ENCODE measurements at places on chromosomes 5 and 9.
A peak's percentile ranks its signal among the peaks of the same experiment; 100 is the strongest.

DNA sequence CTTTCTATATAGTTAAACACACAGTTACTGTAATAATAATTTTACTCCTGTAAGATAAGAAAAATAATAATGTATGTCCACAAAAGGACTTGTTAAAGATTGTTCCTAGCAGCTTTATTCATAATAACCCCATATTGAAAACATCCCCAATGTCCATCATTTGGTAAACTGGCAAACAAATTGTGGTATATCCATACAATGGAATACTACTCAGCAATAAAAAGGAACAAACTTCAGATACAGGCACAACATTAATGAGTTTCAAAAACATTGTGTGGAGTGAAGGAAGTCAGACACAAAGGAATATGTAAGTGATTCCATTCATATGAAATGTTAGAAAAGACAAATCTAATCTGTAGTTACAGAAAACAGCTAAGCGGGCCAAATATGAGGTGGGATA, 1.9 kb upstream of the MEGF10 start:
- DNase-seq = no peak

- DNase-seq = no peak
Observed at GRCh38 chr9:5278486-5278885, 26.0 kb downstream of the RLN2 start.

DNA sequence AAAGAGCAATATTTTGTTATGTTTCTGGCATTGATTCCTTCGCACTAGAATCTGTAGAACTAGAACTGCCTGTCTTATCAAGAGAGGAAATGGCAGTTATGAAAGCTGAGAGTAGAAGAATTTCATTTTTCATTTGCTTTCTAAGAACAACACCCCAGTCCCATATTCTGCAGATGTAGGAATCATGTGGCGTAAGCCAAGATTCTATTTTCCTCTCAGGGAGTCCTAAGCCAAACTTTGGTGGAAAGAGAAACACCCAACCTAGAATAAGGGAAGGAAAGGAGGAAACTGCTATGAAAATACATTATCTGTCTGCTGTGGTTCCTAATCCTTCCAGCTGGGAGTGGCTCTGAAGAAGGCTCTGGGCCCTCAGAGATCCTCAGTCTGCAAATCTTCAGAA, 1176.9 kb upstream of the C9orf72 start:
- DNase-seq = no peak

DNA sequence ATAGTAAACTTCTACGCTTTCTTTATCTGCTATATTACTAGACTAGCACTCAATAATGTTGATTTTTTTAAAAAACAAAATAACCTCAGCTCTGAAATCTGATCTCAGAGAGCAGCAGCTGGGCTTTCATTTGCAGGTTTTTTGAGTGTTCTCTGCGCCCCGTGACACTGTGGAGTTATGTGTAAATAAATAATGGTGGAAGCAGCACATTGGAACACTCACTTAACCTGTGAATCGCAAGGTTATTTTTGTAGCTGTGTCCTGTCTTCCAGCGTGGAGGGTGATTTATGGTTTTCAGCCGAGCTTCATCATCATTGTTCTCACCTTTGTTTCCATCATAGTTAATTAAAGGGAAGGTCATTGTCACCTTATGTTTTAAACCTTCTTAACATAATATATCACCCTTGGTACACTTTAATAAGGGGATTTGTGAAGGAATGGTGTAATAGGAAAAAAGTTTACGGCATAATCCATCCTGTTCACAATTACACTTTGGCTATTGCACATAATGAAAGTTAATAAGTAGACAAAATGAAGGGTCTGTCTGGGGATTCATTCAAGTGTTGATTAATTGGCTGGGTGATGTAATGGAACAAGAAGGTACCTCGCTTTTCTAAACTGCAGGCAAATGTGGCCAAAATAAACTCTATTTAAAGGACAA, 493.3 kb upstream of the ADAMTS16 start:
- peak; percentile 64 for DNase-seq

GRCh38 chr5:77463905-77464304, 28.2 kb downstream of the WDR41 start:
- DNase-seq = no peak

GRCh38 chr5:91028499-91028956, 354.6 kb downstream of the ARRDC3 start:
- DNase-seq = no peak

DNA sequence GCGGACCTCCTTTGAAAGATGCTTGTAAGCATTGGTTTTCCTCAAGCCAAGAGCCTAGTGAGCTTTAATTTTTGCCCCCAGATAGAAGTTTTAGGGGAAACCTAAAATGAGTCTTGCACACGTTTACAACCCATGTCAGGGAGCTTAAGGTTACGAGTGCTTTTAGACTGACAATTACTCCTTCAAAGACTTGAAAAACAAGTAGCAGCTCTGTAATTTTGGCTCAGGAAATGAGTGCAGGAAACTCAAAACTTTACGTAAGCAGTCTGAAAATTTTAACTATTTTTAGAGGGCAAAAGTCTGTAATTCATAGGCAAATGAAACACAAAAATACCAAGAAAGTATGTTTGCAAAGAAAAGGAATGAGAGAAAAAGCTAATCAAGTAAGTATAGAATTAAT, 36.8 kb downstream of the UBE2QL1 start:
- DNase-seq = no peak

- no peak for DNase-seq
Observed at GRCh38 chr5:39055768-39056398, 18.3 kb downstream of the RICTOR start.

DNA sequence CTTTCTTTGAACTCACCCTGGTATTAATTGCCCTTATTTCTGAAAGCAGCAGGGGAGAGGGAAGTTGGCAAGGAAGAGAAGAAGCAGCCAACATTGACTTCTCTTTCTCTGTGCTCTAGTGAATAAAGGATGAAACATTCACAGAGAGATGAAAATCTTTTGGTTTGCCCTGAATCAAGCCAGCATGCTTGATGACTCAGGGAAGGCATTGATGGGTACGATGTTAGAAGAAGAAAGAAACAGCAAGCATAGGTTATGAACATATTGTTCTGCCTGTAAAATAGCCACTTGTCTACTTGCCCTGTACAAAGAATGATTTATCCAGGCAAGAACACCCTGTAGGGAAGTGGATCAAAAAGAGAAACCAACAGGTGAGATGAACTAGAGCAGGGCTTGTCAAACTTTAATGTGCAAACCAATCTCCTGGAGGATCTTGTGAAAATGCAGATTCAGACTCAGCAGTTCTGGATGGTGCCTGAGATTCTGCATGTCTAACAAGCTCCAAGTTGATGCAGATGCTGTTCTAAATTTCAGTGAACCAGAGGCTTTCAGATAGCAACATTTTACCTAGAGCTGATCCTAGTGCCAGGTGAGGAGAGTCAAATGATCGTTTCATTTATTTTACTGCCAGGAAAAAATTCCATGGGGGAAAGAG, 586.6 kb upstream of the TLE4 start:
- DNase-seq = peak; percentile 69

DNA sequence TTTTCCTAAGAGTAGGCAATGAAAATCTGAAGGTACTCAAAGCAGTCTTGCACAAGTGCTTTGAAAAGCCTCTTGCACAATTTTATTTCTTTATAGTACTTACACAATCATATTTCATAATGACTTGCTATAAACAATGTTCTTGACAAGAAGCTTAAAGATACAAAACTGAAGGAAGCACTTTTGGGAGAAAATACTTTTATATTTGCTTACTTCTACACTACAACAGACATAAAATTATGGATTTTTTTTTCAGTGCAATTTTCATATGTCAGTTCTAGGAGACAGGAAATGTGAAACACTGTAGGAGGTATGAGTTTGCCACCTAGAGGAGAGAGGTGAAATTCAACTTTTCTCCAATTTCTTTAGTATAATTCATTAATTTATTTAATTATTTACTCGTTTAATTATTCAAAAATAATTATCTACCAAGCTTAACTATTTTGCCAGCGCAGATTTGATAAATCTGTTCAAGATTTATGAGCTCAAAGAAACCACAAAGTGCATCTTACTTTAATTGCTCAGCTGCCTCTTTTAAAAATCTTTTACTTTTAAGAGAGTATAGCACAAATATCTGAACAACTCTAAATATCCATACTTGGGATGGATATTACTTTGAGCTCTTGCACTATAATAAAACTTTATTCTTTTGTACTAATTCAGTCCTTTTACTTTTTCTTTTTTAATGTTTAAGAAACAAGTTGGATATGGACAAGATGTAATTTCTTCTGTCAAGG, 29.0 kb upstream of the CDKN2B start:
- DNase-seq = peak; percentile 39

DNA sequence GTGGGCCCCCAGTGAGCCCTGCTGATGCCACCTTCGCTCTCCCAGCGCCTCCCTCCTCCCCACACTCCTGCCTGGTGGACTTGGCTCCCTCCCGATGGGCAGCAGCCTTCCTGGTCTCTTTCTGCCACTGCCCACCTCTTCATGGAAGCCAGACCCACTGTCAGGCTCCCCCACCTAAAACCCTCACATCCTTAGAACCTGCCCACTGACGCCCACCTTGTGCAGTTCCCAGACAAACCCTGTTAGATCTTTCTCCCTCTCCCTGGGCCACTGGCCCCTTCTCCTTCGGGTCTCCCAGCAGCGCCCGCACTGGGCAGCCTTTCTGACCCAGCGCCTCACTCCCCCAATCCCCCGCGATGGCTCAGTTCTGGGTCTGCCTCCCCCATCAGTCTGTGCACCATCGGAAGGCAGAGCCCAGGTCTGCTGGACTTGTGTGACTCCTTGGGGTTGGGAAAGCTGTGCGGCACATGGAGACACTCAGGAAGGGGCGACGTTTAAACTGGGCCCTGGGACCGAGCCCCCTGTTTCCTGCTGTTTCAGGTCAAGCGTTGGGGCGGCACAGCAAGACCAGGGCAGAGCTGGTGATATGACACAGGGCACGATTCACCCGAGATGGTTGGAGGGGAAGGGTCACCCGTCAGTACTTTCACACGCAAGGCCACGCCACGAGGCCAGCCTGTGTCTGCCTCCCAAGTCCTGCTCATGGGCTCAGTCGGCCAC, 17.4 kb downstream of the MYMK start:
- no peak for DNase-seq

- peak; percentile 88 for DNase-seq
Observed at GRCh38 chr5:83512061-83512745, 40.7 kb downstream of the VCAN start.

GRCh38 chr5:88824892-88825583, 57.9 kb downstream of the MEF2C start:
- DNase-seq = peak; percentile 59

DNA sequence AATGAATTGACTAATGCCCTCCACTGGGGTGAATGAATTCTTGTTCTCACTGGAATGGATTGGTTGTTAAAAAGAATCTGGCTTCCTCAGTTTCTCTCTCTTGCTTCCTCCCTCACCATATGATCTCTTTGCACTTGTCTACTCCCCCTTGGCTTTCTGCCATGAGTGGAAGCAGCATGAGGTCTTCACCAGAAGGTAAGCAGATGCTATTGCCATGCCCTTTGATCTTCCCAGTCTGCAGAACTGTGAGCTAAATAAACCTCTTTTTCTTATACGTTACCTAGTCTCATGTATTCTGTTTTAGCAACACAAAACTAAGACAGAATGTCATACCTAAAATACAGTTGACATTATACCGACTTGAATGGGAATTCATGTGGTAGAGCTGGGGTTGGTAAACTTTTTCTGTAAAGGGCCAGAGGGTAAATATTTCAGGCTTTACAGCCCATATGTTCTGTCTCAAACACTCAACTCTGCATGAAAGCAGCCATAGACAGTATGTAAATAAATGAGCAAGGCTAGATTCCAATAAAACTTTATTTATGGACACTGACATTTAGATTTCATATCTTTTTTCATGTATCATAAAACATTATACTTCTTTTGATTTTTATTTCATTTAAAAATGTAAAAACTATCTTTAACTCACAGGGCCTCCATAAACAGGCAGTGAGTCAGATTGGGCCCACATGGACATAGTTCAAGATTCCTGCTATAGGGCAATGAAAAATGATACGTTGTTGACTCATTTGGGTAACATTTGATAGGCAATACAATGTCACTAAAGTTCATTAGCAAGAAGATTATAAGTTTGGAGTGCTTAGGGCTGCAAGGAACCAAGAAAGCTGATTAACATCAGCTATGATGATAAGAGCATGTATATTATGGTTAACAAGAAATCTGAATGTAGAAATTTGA, 79.4 kb upstream of the TLE4 start:
- no peak for DNase-seq

GRCh38 chr9:110807956-110808598, 139.5 kb downstream of the MUSK start:
- DNase-seq = peak; percentile 35

DNA sequence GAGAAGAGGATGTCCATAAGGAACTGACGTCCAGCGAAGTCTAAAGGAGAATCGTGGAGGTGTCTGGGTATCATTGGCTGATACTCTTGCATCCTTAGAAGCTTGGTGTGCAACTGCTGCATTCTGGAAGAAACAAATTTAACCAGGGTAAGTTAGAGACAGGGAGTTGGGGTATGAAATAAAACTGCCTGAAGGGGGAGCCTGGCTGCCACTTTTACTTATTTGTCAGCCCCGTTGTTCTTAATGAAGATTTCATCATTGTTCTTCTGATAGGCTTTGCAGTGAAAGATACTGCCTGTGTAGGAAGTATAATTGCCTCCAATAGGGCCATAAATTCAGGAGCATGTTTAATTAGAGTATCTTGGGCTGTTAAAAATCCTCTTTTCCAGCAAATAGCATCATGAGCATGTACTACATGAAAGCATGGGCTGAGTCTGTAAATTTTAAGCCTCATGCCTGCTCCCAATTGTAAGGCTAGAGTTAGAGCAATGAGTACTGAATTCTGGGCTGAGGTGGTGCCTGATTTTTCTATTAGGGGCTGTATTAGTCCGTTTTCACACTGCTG, 1264.5 kb upstream of the ACO1 start:
- peak; percentile 39 for DNase-seq

GRCh38 chr5:132866342-132867045, at the start of the genes GDF9 and UQCRQ:
GDF9 (minus strand) TSS chr5:132866469; CDS start chr5:132864533, 1,936 bp downstream.
UQCRQ (plus strand) TSS chr5:132866642; CDS start chr5:132866882, 240 bp downstream.
- peak; percentile 99 for DNase-seq

GRCh38 chr5:38916802-38917201, 71.0 kb downstream of the OSMR start:
- DNase-seq = no peak

GRCh38 chr5:90000351-90000750, 409.2 kb downstream of the CETN3 start:
- no peak for DNase-seq

DNA sequence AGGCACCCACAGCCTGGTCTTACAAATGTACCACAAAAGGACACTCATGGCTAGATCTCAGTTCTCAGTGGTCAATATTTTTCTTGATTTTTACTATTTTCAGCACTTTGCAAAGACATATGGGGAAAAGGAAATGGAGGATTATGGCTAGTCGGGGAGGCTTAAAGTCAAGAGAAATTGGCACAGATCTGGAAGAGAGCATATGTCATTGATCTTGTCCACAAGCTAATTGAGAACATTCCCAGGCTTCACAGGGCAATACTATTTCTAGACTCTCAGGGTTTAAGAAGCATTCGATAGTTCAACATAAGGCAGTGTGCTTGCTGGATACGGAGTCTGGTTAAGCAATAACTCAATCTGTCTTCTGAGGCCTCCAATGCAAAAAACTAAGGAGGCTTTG, 285.8 kb downstream of the ZNF608 start:
- no peak for DNase-seq

GRCh38 chr9:76729116-76729515, 35.1 kb upstream of the PCA3 start:
- DNase-seq = no peak
